ENCODE measurements at places on chromosomes 16 and 17.

DNA sequence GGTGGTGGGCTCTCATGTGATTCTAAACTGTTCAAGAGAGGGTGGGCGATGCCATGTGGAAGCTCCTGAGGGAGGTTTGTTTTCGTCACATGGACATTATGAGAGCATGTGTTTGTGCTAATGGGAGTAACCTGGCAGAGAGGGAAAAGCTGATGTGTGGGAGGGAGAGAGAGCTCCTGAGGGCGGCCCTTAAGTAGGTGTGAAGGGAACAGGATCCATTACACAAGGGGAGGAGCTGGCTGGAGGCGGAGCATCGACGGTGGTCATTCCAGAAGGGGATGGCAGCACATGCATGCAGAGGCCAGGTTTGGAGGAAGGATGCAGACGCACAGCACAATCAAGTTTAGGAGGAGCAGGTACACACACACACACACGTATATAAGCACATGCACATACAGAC, 197.5 kb downstream of the RPTOR start:
- DNase-seq: no peak

DNA sequence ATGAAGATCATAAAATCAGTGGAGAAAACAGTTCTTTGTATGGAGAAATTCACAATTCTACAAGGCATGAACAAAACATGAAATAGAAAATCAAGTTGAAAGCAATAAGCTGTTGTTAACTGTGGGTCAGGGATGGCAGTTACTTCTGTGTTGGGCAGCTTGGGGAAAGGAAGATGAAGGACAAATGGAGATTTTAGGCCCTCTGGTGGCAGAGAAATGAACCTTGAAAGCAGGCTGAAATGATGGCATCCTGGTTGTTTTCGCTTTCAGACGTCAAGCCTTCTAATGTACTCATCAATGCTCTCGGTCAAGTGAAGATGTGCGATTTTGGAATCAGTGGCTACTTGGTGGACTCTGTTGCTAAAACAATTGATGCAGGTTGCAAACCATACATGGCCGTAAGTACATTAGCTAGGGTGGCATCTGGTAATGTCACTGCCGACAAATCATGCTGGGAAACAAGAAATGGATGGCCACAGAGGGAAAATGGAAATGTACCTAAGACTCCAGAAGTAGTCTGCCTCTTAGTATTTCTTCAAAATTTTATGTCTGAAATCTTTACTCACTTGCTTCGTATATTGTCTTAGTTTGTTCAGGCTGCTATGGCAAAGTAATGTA, 108.9 kb downstream of the MAP2K6 start:
- no peak for DNase-seq

DNA sequence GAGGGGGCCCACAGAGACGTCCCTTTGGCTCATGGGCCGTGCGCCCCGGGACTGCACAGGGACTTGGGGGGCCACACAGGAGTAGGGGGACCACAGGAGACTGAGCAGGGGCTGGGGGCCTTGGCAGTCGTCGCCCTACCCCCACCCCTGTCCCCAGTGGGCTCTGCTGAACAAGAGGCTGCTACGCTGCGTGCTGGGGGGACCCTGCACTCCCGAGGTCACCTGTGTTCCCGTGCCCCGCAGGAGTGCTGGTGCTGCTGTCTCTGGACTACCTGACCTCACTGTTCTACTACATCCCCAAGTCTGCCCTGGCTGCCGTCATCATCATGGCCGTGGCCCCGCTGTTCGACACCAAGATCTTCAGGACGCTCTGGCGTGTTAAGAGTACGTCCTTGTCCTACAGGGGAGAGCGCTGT, 14.4 kb upstream of the RNF213 start:
- DNase-seq: no peak

GRCh38 chr17:42640121-42640520, 19.0 kb upstream of the TUBG2 start:
- DNase-seq: no peak

DNA sequence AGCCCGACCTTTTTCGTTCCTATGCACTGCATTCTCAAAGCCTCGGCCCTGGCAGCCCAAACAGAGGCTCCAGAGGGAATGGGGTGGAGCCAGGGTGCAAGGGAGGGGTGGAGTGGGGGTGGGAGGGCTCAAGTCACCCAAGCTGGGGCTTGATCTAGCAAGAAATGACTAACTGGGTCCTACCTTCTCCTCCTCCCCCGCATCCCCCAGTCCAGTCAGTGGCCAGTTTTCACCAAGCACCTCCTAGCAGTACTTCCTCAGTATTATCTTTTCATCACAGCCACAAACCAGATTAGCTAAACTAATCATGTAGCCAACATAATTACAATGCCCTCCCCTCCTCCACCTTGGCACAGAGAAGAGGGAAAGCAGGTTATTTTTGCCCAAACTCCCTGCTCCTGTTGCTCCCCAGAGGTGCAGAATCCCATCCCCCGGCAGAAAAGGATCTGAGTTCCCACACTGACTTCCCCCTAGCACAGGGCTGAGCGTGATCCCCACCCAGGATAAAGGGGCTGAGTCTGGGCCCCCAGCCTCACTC, 2.2 kb downstream of the JUP start:
- peak; percentile 13 for DNase-seq

- peak; percentile 10 for DNase-seq
Measured at GRCh38 chr17:40953881-40954280, 12.9 kb downstream of the KRT39 start.

DNA sequence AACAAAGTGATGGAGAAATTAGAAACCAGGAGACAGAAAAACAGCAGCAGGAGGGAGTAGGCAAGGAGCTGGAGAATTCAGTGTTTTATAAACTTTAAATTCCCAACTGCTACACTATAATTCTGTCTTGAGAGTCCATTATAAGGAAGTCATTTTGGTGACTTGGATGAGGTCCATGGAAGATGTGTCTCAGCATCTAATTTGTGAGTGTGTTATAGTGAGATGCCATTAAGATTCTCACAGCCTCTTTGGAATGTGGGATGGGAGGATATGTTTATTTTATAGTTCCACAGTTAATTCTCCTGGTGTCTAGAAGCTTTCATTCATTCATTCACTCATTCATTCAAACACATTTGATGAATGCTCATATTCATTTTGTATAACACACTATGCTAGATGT, 206.0 kb upstream of the MYOCD start:
- no peak for DNase-seq

- no peak for DNase-seq
Measured at GRCh38 chr17:55320594-55321426, 56.0 kb downstream of the HLF start.

DNA sequence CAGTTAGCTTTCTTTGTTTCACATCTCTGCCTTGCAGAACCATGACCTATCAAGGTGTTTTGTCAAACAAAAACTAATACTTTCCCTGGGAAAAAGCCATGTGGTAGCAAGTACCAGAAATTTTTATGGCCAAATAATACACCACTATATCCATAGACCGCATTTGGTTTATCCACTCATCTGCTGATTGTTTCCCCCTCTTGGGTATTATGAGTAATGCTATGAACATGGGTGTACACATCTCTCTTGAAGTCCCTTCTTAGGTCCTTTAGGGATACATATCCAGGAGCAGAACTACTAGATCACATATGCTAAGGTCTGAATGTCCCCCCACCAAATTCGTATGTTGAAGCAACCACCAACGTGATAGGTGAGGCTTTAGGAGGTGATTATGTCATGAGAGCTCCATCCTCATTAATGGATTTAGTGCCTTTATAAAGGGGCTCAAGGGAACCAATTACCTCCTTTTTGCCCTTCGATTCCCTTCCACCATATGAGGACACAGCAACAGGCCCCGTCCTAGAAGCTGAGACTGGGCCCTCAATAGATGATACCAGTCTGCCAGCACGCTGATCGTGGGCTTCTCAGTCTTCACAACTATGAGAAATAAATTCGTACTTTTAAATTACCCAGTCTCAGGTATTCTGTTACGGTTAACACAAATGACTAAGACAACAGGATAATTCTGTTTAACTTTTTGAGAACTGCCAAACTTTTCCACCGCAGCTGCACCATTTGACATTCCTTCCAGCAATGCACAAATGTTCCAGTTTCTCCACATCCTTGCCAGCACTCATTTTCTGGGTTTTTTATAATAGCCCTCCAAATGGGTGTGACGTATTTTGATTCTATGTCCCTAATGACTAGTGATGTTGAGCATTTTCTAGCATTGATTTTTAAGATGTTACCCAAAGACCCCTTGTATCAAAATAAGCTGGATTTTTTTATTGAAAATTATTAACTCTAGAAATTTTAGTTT, 30.0 kb downstream of the SIAH1 start:
- DNase-seq: no peak

GRCh38 chr17:82257473-82257872, 16.0 kb downstream of the CSNK1D start:
- no peak for DNase-seq

DNA sequence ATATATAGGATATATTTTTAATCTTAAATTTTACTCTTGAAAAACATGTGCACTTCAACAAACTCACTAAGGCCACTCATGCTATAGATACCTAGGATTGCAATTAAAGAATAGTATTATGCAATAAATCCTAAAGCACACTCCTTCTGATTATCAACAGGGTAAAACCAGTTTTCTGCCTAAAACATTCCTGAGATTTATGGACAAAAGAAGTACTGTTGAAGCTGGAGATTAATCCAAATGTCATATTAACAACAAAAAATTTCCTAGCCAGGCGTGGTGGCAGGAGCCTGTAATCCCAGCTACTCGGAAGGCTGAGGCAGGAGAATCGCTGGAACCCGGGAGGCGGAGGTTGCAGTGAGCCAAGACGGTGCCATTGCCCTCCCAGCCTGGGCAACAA, 21.4 kb downstream of the CHCT1 start:
- no peak for DNase-seq

- no peak for DNase-seq
Measured at GRCh38 chr17:66915792-66916191, 48.7 kb upstream of the CACNG4 start.

DNA sequence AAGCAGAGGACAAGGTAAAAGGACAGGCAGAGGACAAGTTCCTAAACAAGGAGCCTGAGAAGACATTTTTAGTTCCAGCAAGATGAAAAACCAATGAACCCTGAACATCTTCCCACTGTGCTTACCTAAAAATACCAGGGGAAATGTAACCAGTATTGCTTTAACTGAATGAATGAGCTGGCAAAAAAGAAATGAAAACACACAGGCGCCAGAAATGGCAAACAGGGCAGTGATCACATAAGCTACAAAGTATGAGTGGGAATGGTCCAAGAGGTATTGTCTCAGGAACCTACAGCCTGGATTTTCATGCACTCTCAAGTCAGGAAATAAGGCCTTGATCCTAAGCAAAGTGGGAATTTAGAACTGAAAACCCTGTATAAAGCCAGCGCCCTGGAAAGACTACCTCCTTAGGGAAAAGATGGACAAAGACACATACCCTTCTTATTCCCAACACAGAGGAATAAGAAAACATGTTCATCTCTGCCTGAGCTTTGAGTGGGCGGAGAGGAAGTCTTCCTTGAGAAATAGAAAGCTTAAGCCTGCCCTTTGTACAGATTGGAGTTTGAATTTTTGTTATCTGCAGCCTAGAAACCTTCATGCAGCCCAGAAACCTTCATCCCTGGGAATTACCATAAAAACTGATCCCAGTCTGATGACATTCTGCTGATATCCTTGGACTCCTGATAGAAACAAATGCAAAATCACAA, 2.1 kb downstream of the CMTM2 start:
- DNase-seq: no peak

- DNase-seq: no peak
Measured at GRCh38 chr17:21387616-21388015, 11.5 kb downstream of the KCNJ12 start.

DNA sequence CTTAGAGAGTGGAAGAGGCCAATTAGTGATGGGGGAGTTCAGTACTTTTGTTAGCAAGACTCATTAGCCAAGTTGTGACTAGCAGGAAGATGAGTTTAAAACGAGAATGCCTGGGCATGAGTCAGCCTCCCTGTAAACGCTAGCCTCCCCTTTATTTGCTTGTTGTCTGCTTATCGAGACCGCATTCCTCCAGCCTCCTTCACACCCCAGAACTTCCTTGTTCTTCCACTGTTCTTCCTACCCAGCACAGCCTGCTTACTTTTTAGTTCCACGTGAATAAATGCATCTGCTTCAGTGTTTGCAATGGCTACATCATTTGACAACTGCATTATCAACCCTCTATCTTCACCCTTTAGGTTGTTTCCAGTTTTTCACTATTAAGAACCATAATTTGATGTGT, 20.2 kb upstream of the OR3A1 start:
- DNase-seq: no peak

DNA sequence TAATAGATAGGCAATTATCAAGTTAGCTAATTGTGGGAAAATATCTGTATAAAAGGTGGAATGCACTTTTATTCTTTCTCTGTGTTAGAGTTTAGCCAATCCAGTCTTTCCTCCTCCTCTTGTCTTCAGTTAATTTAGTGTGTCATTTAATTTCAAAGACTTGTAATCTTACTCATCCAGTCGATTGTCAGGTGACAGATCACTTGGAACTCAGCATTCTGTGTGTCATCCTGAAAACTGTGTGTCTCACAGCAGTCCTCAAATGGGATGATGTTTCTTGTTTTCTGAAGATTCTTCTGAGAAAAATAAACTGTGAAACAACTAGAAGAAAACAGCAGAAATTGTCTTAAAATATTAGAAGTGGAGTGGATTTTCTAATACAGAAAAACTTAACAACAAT, 290 bp upstream of the KRTAP4-1 start:
- DNase-seq: no peak

DNA sequence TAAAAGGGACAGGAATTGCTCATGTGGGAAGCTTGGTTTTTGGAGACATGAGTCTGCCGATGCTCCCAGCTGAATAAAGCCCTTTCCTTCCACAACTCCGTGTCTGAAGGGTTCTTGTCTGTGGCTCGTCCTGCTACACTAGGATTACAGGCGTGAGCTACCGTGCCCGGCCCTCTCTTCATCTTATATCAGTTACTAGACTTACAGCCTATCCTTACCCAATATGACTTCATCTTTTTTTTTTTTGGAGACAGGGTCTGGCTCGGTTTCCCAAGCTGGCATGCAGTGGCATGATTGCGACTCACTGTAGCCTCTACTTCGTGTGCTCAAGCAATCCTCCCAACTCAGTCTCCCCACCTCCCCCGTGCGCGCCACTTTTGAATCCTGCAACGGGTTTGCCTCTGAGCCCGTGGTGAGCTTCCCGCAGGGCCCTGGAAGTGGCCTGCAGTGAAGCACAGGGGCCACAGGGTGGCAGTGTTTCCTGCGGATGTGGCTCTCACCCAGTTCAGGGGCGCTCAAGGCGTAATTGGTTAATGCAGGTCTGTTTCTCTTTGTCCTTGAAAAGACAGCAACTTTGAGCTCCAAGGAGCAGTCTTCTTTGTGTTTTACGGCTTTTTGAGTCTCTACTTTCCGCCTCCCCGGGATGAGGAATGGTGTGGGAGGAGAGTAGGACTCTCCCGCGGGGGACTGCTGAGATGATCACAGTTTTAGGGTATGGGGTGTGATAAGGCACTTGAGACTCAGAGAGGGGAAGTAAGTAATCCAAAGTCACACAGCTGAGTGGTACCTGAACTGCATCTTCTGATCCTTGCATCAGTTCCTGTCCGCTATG, 22.7 kb upstream of the GPRC5B start:
- peak; percentile 55 for DNase-seq

DNA sequence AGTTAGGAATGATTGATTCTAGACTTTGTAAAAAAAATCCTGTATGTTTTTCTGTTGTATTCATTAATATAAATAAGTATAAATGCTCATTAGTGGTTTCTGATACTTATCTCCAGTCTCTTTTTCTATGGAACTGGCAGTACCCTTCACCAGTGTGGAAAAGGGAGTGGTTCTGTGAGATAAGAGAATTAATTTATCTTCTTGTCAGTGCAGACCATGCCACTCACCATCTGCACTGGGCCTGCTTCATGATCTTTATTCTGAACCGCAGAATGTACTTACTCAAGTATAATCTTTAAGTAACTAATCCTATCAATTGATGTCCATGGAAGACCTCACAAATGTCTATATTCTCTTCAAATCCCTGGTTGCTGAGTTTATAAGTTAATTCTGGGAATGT, 836.1 kb upstream of the CDH8 start:
- no peak for DNase-seq
